Esophagus squamous epithelium (tissue), 5 donors: ENCODE measurements at places on chromosomes 2 and 18.

- DNase-seq = no peak
Measured at GRCh38 chr2:32647180-32647651, 19.4 kb downstream of the TTC27 start.

DNA sequence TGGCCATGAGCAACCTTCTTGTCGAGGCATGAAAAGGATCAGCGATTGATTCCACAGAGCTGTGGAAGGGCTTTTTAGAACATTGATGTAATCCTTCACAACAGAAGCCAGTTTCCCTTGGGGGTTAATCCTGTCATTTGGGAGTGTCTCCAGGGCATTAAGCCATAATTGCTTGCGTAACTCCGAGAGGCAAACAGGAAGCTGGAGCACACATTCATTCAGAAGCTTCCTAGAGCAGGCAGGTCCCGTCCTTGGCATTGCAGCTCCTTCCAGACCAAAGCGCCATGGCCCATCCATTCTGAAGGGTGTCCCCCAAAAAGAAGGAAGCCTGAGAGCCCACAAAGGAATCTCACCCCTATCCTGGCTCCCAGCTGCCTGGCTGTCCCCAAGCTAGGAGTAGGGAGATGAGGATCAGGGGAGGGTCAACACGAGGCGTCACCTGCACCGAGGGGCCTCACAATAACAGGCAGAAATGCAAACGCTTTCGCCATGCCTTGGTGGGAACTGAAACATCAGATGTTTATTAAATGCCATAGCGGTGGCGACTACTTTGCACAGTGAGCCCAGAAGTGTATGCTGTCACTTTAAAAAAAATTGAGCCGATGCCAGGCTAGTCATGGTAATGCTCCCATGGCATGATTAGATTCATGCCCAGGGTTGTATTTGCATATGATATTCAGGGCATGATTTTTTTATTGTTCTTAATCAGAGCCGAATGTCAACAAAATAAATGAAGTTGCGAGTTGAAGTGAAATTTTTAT is 339.4 kb downstream of the BCL11A start:
- no peak for DNase-seq

DNA sequence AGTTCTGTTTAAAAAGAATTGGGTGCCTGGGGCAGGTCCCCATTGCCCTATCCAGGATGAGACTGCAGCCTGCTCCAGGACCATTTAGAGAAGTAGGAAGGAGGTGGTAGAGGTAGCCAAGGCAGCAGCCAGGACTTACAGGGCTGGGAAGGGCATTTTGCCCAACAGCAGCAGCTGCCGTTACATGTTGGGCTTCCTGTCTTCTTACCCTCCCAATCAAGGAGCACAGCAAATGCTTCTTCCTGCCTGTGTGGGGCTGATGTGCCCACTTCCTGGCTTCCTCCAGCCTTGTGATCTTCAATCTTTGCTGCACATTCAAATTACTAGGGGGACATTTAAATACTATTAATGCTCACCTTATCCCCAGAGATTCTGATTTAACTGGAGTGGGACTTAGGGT is 112.0 kb downstream of the QPCT start:
- DNase-seq = no peak

GRCh38 chr2:109549016-109549590 is 64.7 kb downstream of the SEPTIN10 start:
- DNase-seq = no peak

DNA sequence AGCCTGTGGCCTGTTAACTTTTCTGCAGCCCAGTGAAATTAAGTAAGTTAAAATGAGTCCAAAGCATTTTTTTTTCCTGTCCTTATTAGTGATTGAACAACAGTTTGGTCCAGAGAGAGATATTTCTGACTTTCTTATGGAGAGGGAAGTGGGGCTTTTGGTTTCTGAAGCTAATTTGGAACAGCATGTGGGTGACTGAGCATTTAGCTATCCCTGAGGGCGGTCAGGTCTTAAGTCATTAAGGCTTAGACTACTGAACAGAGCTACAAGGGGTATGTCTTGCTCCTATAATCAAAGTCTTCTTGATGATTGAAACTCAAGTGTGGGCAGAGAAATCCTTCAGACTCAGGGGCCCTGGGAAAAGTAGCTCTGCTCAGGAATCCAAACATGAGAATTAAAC is 14.0 kb downstream of the ARHGAP25 start:
- no peak for DNase-seq

GRCh38 chr2:173077506-173078177 is 2.0 kb downstream of the MAP3K20 start:
- no peak for DNase-seq

GRCh38 chr18:48027401-48027963 is 97.0 kb upstream of the SMAD2 start:
- DNase-seq = no peak

- no peak for DNase-seq
Measured at GRCh38 chr2:69588945-69589344, 54.6 kb downstream of the AAK1 start.

GRCh38 chr2:143123911-143124310 is 5.3 kb upstream of the ARHGAP15 start:
- DNase-seq = no peak

DNA sequence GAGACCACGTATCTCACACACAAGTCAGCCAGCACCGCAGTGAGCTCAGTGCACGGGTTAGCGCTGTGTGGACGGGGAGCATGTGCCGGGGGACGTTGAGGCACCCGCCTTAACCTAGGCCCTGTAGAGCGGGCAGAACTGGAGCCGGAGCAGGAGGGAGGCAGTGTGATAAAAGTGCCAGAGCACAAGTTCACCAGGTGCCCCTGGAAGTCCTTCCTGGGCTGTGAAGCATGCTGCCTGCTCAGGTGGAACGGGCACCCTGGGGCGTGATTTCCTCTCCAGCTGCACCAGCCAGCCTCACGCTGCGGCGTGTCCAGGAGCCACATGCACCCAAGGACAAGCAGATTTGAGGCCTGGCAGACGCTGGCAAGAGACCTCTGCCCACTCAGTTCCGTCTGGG is 50.3 kb downstream of the ITGB1BP1 start:
- DNase-seq = no peak

GRCh38 chr2:183123117-183123958 is 905 bp upstream of the NUP35 start:
- no peak for DNase-seq

DNA sequence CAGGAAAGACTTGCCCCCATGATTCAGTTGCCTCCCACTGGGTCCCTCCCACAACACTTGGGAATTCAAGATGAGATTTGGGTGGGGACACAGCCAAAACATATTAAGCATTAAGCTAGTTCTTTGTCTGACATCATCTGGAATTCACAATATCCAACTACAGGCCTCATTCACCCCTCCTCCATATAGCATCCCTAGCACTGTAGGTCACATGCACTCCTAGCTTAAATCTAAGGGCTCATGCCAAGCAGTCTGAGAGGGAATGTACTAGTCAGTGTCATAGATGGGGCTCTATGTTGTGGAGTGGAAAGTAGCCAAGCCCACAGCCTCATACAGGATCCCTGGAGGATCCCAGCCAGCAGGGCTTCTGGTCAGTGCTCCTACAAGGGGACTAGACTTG is 92.1 kb downstream of the IRS1 start:
- no peak for DNase-seq

DNA sequence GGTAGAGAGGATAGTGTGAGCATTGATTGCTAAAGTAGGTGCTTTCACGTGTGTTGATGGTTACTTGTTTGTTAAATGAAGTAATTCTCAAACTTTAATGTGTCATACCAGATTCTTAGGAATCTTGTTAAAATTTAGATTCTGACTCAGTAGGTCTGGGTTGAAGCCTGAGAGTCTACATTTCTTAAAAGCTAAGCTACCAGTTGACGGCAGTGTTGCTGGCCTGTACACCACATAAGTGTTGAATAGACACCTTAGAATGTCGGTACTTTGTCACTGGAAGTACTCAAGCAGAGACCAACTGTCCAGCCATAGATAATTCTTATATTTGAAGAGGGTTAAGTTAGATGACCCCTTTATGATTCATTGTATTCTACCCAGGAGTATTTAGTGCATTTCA is 79.8 kb downstream of the ACVR2A start:
- DNase-seq = no peak

- DNase-seq = no peak
Measured at GRCh38 chr2:43152186-43152585, 74.2 kb downstream of the ZFP36L2 start.

DNA sequence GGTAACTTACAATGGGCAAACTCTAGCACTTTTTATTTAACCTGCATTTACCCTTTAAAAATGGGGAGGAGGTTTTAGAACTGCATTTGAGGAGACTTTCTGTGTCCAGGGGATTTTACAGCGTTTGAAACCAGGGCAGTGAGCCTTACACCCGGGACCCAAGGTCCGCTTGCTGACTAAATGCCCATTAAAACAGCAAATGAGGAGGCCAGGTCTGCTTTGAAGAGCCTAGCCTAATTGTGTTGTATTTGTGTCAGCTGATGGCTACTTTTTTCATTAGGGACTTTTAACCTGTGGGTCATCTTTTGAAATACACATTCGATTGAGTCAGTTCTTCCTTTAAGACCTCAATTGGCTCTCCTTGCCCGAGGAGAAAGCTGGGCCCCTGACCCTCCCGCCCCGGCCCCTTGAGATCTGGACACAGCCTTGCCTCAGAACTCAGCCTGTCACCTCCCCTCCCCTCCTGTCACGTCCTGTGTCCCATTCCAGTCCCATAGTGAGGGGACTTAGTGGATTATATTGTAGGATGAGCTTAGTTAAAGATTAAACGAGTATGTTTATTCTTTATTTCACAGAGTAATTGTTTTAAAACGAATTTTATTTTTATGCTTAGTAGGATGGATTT is 69.0 kb downstream of the KLHL29 start:
- DNase-seq = no peak

DNA sequence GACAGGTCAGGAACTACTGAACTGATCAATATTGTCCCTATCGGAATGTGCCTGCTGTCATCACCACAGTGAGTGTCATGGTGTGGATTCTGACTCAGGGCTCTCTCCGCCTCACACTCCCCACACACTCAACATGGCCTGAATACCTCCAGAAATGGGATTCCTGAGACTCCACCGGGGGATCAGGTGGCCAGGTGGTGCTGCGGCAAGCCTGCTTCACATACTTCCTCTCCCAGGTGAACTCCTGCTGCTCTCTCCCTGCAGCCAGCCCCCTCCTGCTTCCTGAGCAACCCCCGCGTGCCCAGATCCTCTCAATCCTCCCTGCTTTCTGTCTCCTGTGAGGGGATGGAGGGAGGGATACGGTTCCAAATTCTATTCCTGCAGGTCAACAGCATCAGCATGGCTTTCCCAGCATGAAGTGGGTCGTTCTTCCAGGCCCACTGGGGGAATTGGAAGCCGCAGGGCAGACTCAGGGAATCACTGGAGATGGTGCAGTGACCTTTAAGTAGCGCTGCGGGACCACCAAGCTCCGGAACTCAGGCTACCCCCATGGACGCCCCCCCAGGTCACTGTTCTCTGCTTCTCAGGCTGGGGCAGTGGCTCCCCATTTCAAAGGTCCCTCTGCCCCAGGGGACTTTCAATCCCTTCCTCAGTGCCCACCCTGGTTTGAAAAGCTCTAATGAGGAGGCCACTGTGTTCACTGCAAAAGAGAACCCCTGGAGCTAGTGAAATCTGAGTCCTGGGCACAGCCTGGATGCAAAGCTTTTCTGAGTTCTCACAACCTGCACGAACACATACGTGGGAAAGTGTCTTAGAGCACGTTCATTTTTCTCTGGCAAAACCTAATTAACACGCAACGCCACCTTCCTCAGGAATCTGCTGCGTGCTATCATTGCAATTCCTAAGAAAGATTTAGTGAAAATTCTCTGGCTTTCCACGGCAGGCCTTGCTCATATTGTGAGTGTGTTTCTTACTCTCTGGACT is 168.4 kb downstream of the ZFP36L2 start:
- no peak for DNase-seq
